ENCODE measurements at places on chromosomes 2 and 18.
A peak's percentile ranks its signal among the peaks of the same experiment; 100 is the strongest.

DNA sequence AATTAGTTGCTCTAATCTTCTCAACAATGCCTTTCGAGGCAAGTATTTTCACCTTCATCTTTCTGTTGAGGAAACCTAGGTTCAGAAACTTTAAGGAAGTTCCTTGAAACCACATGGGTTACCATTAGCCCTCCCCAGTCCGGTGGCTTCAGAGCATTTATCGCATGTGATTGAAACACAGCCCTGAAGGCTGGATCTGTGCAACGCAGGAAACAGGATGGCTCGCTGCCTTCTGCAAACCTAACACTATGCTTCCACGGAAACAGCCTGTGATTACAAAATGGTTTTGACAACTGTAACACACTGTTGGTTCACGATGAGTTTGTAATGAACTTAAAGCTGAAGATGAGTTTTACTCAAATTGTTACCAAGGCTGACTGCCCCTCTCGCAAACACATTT is 68.5 kb downstream of the EPB41L3 start:
- no peak for DNase-seq

- DNase-seq, result no peak
Observed at GRCh38 chr2:2075875-2076529, 255.1 kb downstream of the MYT1L start.

DNA sequence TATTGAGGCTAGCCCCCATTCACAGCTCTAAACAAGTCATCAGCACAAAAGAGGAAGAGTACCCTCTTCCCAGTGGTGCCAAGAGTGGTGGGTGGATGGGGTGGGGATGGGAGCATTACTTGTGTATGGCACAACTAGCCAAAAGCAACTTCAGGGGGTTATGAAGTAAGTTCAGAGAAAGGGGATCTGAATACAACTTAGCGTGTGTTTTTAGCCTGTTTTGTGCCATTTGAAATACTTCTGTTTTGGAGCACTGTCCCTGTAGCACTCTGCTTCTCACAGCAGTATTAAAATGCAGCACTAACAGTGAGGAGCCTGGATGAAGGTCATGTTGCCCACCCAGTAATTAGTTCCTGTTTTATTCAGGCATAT is 113.5 kb downstream of the CRIM1 start:
- no peak for DNase-seq

DNA sequence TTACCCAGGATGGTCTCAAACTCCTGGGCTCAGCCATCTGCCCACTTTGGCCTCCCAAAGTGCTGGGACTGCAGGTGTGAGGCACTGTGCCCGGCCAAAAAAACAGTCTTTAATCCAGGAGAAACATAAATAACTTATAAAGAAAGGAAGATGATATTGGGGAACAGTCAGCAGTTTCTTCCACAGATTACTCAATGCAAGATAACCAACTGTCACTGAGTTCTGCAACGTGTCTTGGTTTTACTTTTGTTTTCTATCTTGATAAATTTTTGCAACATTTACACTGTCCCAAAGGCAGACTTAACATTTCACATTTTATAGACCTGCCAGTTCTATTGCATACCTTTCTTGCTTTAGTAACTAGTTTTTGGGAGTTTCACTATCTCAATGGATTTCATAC is 71.1 kb downstream of the ANKRD44 start:
- DNase-seq, result no peak

DNA sequence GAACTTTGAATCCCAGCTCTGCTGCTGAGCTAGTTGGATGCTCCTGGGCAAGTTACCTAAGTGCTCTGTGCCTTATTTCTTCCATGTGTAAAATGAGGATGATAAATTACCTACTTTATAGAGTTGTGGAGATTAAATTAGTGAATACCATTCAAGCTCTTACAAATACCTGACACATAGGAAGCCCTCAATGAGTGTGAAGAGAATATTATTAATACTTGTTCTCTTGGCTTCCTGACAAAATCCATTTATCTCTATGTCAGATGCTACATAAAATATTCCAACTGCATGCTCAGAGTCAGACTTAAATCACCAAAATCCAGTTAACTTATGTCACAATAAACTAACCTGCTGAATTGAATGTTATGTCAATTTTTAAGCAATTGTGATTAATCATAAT is 42.9 kb upstream of the CCBE1 start:
- DNase-seq, result no peak

DNA sequence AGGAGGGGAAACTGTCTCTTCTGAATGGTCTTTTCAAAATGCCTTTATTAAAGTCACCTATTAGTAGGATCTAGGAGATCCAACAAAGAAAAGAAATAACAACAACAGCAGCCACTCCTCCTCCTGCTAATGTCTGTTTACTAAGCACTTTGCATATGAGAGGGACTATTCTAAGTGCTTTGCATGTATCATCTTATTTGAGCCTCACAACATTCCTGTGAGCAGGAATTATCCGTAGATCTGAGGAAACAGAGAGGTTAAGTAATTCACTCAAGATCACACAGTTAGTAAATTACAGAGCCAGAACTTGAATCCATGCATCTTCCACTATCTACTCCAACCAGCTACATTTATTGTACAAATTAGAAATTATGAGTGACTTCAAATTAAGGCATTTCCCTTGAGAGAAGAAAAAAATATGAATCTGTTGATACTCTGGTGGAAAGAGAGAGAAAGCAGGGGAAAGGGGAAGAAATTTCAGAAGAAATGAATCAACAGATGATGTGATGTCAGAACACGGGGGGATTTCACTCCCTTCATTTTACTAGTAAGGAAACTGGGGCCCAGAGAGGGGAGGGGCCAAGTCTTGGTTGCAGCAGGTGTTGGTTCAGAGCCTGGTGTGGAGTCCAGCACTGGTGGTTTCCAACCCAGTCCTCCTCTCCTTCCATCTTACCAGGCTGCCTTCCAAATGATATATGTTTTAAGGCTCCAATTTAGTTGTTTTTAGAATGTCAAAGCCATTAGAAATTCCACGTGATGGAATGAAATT is 49.7 kb downstream of the TSN start:
- no peak for DNase-seq

DNA sequence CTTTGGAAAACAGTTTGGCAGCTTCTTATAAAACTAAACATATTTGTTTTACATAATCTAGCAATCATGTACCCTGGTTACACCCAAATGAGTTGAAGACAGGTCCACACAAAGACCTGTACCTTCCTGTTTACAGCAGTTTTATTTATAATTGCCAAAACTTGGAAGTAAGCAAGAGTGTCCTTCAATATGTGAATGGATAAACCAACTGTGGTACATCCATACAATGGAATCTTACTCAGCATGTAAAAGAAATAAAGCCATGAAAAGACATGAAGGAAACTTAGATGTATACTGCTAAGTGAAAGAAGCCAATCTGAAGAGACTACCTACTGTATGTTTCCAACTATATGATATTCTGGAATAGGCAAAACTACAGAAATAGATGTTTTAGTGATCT is 23.7 kb downstream of the ORC4 start:
- no peak for DNase-seq

- DNase-seq, result no peak
Observed at GRCh38 chr2:175999283-175999819, 2.7 kb downstream of the LNPK start.

DNA sequence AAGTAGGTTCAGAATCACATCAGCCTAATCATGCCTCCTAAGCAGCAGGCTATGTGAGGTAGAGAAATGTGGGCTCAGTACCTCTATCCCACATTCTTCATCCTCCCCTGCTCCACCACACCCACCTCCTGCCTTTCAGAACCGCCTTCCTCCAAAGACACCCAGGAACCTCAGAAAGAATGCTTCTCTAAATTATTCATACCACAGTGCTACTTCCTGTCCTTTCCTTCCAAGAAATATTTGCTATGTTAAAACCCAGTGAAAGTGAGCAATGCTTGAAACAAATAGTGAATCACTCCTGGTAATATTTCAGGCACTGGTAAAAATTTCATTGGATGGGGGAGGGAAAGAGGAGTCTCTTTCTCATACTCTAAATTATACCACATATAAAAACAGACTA is 24.0 kb upstream of the CREB1 start:
- DNase-seq, result peak; percentile 81

DNA sequence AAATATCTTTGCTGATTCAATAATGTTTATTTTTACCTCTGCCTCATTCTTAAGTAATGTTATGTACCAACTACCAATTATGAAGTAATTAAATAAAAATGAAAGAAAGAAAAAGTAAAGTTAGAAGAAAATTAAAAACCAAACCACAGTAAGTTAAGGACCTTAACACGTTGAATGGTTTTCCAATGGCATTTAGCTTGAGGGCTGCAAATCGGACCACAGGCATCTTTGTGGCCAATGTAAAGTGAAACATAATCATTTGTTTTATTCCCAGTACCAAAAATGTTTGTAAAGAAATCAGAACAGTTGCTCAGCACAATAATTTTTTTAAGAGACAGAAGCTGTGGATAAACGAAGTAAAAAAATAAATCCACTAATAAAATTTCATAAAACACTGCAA is 1455.5 kb upstream of the ZEB2 start:
- peak; percentile 26 for DNase-seq

- DNase-seq, result no peak
Observed at GRCh38 chr2:43228756-43229659, 2.6 kb upstream of the ZFP36L2 start.

GRCh38 chr2:199527071-199527470 is 69.3 kb upstream of the SATB2 start:
- no peak for DNase-seq

GRCh38 chr2:150710916-150711315 is 223.4 kb upstream of the RND3 start:
- DNase-seq, result no peak

GRCh38 chr2:216696751-216697560 is 1.6 kb upstream of the IGFBP5 start:
- no peak for DNase-seq

GRCh38 chr18:79466591-79466990 is 70.9 kb downstream of the NFATC1 start:
- no peak for DNase-seq

DNA sequence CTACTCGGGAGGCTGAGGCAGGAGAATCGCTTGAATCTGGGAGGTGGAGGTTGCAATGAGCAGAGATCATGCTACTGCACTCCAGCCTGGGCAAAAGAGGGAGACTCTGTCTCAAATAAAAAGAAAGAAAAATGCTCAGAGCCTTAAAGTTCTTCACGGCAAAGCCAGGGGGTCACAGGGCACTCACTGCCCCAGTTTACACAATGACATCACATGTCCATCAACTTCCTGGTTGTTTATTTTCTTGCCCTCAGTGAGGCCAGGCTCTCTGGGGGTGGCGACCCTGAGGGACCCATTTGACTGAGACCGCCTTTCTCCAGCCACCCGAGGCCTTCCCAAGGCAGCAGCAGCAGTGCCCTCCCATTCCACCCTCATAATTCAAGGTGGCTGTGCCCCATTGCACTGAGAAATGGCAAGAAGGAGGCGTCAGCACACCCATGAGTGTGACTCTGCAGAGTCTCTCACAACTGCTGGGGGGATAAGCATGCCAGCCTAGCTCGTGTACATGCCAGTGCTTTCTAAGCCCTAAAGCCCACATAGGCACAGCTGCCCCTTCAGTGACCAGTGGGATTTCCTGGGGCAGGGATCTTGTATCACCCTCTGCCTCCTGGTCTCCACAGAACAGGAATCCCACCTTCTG is 50.0 kb downstream of the SFXN5 start:
- no peak for DNase-seq

GRCh38 chr2:102514061-102514785 is 41.2 kb downstream of the SLC9A4 start:
- peak; percentile 94 for DNase-seq

GRCh38 chr2:19349911-19350677 is 8.3 kb downstream of the OSR1 start:
- no peak for DNase-seq

GRCh38 chr18:79489051-79489898 is 93.5 kb downstream of the NFATC1 start:
- DNase-seq, result no peak

- no peak for DNase-seq
Observed at GRCh38 chr2:109129356-109129920, 433 bp downstream of the SH3RF3 start.

GRCh38 chr2:129908721-129909373 is 70.6 kb upstream of the RAB6C start:
- no peak for DNase-seq

- DNase-seq, result no peak
Observed at GRCh38 chr18:13455960-13456481, 237.5 kb downstream of the LDLRAD4 start.
